ENCODE measurements at places on chromosomes 12 and 14. TPM values are rescaled to one million over a fixed set of nuclear protein-coding genes. Genes with fewer than 3 reads are reported as not detected.

Gene APOF
- not detected for total RNA-seq

Gene DNAJC22
- 1.3 TPM for total RNA-seq

Gene PLEK2
- 27.0 TPM for total RNA-seq

Gene LBHD2
- total RNA-seq = not detected

Gene SLC5A8
- not detected for total RNA-seq

Gene STYK1
- 5.0 TPM for total RNA-seq

Gene CNPY2
- 143 TPM for total RNA-seq

Gene TCL1B
- not detected for total RNA-seq

Gene FLVCR2
- 0.32 TPM for total RNA-seq

Gene RDH16
- not detected for total RNA-seq

Gene SCNN1A
- total RNA-seq = not detected

Gene AICDA
- total RNA-seq = not detected

Gene CCDC196
- total RNA-seq = not detected

Gene TESPA1
- not detected for total RNA-seq

Gene SOX5
- 0.30 TPM for total RNA-seq

Gene ADAM21
- total RNA-seq = 0.30 TPM

Gene PROX2
- total RNA-seq = not detected

Gene PRKD1
- 7.4 TPM for total RNA-seq

Gene KLRK1
- not detected for total RNA-seq

Gene RNASE2
- not detected for total RNA-seq

Gene MAP3K9
- under 0.01 TPM for total RNA-seq

Gene OASL
- 27.4 TPM for total RNA-seq

Gene TAS2R30
- total RNA-seq = 4.9 TPM

Gene C3AR1
- total RNA-seq = 0.15 TPM
